ENCODE measurements at places on chromosomes 16 and 17. TPM values are rescaled to one million over a fixed set of nuclear protein-coding genes. Genes with fewer than 3 reads are reported as not detected.

The DPEP3 gene
- polyA plus RNA-seq, result not detected

The PLCG2 gene
- polyA plus RNA-seq, result 2.5 TPM

The CD300H gene
- not detected for polyA plus RNA-seq

The PIRT gene
- polyA plus RNA-seq, result not detected

The SLC5A11 gene
- 0.01 TPM for polyA plus RNA-seq

The KRTAP9-8 gene
- polyA plus RNA-seq, result not detected

The TP53TG3 gene
- not detected for polyA plus RNA-seq

The P3H4 gene
- 32.7 TPM for polyA plus RNA-seq

The ESRP2 gene
- 35.4 TPM for polyA plus RNA-seq

The ANKRD40 gene
- polyA plus RNA-seq, result 28.3 TPM

The SHISA6 gene
- not detected for polyA plus RNA-seq

The ZNF174 gene
- 7.0 TPM for polyA plus RNA-seq

The TLCD3B gene
- 0.15 TPM for polyA plus RNA-seq

The PPM1E gene
- 0.01 TPM for polyA plus RNA-seq

The BAIAP2 gene
- 40.7 TPM for polyA plus RNA-seq

The NDRG4 gene
- 0.44 TPM for polyA plus RNA-seq

The PCTP gene
- polyA plus RNA-seq, result 22.5 TPM

The CACNG1 gene
- not detected for polyA plus RNA-seq

The SGF29 gene
- 6.3 TPM for polyA plus RNA-seq

The KRTAP17-1 gene
- polyA plus RNA-seq, result not detected

The LDHD gene
- polyA plus RNA-seq, result 0.16 TPM

The HS3ST2 gene
- 21.5 TPM for polyA plus RNA-seq

The GJC1 gene
- 11.1 TPM for polyA plus RNA-seq

The EMC6 gene
- 61.8 TPM for polyA plus RNA-seq

Data from mammary epithelial cell (primary cell).